ENCODE measurements at places on chromosomes 3 and 15.

- no peak for DNase-seq
These were observed 49.4 kb downstream of the ITGB5 start for GRCh38 chr3:124837730-124838186.

- peak; percentile 58 for DNase-seq
These were observed 5.9 kb upstream of the CALML4 start for GRCh38 chr15:68210821-68211655.

DNA sequence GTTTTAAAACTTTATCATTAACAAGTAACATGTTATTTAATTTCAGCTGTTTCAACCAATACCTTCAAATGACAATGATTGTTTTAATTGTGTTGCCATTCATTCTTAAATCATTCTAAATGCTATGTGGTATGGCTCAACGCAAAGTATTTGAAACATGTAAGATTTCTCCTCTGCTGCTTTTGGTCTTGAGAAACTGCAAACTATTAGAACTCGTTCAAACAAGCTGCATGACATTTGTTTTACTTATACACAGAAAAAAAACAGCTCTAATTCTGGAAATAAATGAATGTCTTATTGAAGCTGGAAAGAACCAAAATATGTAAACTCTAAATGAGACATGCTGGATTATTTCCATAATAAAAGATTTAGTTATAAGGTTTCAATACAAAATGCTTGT, 29.3 kb downstream of the FBN1 start:
- DNase-seq: no peak

DNA sequence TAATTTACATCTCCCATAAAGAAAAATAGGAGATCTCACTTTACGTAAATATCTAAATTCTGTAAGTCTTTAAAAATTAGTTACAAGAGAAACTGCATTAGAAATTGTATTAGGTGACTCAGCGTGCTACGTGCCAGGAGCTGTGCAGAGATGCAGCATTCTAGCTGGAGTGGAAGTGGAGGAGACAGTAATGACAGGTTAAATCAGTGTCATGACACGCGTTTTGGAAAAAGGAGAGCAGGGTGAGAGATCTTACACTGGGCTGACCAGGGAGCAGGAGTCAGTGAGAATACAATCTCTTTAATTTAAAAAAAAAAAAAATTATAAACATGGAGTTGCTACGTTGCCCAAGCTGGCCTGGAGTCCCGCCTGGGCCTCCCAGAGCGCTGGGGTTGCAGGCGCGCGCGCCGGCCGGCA, 635 bp downstream of the TUBGCP5 start:
- no peak for DNase-seq

DNA sequence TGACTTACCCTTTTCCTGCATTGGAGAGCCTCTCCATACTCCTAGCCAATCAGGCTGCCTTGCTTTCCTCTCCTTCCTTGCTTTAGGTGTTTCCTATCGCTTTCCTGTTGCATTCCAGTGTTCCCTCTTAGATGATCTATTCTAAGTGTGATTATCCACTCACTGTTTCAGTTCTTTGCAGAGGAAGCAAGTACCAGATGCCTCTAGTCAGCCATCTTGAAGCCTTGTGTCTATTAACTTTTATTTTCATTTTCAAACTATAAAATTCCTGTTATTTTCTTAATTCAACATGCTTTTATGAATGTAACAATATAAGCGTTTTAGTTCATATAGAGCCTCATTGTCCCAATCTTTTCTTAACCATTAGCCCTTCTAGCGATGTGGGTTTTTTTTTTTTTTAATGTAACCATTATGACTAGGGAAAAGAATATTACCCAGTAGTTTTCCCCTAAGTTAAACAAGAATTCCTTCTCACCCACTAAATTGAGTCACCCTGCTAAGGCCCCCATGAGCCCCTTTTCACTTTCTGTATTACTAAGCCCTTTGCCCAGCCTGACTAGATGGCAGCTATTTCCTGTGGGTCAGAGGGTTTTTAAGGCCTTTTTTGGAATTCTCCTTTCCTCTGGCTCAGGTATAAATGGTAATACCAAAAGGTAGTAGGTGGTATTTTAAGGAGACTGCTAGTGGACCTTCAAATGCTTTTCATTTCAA, 229.4 kb upstream of the CTNNB1 start:
- DNase-seq: no peak

DNA sequence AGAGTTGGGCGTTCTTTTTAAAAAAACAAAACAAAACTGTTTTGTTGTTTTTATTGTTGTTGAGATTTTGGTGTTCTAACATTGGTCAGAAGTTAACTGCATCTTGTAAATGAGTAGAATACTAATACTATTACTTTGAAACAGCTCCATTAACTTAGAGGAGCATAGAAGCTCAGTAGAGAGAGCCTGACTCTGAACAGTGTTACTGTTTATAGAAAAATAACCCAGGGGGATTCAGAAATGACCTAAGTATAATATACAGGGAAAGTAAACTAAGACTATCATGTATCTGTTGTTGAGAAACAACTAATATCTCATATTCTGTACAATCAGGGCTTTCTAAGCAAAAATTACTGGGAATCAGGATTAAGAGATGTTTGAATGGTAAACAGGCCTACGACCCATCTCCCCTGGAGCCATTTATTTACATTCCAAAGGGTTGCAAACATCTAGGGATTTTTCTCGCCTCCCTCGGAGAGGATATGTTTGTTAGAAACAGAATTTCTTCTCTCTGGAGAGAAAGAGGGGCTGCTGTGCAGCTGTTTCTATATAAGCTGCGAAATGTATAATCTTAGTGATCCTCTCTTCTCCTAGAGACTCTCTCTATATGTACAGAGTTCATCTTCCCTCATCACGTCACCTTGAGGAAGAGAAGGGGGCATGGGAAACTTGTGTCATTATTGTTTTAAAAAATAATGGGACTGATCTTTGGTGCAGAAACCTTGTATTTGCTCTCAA, 827.5 kb upstream of the DPPA4 start:
- no peak for DNase-seq

DNA sequence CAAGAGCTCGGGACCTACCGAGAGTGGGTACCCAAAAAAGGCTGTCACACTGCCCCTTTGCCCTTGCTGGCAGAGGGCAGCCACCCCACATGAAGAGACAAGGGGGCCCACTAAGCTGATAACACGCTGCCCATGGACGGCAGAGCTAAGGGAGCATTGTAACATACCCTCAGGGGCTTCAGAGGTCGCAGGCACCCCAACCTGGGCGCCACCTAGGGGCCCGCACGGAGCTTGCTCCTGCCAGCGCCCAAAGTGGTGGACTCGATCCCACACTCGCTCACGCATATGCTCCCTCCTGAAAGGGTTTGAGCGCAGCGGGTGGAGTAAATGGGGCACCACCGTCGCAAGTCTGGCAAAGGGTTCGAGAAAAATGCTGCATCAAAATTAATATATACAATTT, 975.4 kb downstream of the ZPLD1 start:
- DNase-seq: no peak

GRCh38 chr15:42139596-42139995, 16.8 kb downstream of the PLA2G4F start:
- no peak for DNase-seq

GRCh38 chr15:31485911-31486461, 159.4 kb downstream of the KLF13 start:
- DNase-seq: no peak

DNA sequence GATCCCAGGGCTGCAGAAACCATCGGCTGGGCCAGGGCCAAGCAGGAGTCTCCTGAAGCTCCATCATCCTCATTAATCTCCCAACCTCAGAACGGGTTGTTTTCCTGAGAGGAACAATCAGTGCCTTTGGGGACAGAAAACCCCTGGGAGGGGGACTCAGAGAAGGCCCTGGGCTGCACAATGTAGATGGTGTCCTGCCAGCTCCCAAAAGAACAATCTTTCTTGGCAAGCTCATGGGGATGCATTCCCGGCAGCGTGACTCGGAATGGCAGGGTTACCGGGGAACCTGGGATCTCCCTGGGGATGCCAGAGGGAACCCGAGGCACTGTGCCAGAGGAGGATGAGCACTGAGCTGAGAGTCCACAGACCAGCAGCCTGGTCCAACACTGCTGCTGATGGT, 72.1 kb upstream of the ATP2B2 start:
- no peak for DNase-seq

- DNase-seq: peak; percentile 76
These were observed 514 bp downstream of the MBNL1 start for GRCh38 chr3:152269056-152269830.
